ENCODE measurements at places on chromosomes 12 and 14.

DNA sequence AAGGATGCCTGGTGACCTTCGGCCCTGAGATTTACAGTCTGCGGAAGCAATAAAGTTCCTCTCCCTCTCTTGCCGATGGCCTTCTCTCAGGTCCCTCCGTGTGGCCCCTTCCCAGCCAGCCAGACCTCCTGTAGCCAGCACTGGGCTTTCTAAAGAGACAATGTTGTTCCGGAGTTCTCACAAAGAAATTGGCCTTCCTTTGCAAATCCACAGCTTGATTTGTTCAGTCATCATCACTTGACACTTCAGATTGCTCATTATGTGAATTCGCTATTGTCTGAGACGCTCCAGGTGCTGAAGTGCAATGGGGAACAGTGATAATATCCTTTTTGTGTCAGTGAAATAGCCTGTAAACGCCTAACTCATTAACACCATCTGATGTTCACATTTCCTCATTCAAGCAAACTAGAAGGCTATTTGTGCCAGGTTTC is 43.7 kb upstream of the GPHB5 start:
- no peak for DNase-seq

DNA sequence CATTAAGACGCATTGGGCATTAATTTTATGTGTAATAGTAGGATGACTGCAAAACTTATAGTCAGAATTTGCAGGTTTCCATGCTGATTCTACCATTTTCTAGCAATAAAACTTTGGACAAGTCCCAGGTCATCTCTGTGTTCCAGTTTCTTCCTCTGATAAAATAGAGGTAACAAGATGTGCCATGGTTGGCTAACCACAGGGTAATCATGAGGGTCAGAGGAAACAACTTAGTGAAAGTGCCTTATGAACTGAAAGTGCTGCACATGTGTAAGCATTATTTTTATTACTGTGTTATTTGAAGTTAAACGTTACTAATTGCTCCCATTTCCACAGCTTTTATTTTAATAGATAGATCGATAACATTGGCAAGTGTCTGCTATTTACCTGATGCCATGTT is 21.1 kb downstream of the SMCO2 start:
- no peak for DNase-seq

DNA sequence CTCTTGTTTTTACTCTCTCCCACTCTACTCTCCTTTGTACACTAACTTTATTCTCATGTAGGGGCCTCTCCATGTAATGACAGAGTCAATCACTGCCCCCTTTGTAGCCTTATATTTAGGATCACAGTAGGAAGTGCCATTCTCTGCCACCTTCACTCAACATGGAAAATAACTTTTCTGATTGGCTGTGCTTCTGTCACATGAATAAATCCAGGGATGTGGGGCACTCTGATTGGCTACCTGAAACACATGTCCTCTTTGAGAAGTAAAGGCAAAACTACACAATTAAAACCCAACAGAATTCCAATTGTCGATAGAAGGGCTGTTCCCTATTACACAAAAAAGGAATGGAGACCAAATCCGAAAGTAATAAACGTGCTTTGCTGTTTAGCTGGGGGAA is at the start of gene RNASE9:
Gene RNASE9, minus strand, starts transcription at position 87 of the 400 bp plus-strand sequence.
- DNase-seq = no peak

DNA sequence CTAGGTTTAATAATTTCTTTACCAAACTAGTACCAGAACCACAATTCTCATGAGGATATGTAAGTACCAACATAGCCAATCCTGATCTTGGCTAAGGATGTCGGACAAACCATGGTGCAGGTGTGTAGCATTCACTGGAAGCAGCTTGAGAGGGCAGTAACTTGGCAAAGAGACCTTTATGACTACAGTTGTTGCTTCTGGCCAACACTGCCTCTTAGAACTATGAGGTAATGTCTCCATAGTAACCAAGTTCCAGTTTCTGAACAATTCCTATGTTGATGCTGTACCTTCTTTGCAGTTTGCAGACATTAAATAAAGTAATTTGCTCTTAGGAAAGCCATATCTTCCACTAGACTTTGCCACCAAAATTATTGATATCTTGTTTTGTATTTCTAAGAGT is at the start of gene LMNTD1:
Gene LMNTD1, minus strand, starts transcription at position 186 of the 400 bp plus-strand sequence. CDS start 324 bp downstream, outside the sequence.
- DNase-seq = peak; percentile 26

GRCh38 chr12:98513379-98514322 is 1.7 kb upstream of the TMPO start:
- DNase-seq = no peak

Measured in MCF 10A (cell line).